ENCODE measurements at places on chromosomes 5 and 9.

- no peak for DNase-seq
Measured at GRCh38 chr5:57859626-57860025, 377.0 kb upstream of the ACTBL2 start.

DNA sequence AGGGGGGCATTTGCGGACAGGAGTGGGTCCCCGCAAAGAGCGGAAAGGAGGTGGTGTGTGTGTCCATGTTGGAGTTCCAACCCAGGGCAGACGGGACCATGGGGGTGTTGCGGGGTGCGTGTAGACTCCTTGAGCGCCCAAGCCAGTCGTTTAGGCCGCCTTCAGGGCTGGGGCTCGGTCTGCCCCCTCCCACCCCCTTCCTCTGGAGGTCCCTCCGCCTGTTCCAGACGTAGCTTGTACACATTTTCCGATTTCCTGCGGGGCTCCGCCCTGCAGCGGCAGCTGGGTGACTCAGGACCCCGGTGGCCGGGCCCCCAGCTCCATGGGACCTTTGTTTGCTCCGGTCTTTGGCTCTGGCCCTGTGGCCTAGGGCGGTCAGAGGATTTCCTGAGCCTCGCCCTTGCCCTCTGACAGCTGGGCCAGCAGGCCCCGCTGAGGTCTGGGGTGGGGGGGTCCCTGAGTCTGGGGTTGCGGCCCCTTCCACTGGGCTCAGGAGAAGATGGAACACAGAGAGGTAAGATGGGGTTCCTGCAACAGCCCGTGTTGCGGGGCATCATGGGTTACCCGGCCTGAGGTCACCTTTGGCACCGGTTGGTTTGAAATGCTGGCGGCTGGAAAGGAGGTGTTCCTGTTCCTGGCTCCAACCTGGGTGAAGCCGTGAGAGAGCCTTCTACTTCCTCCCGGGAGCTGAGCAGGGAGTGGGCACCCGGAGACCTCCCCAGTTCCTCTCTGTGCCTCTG is 1.5 kb downstream of the PKN3 start:
- DNase-seq: no peak

GRCh38 chr5:45038366-45038987 is 229.7 kb downstream of the MRPS30 start:
- no peak for DNase-seq

GRCh38 chr5:136129445-136129844 is 3.2 kb upstream of the SMAD5 start:
- DNase-seq: no peak

GRCh38 chr5:74810915-74811314 is 43.9 kb downstream of the NSA2 start:
- DNase-seq: no peak

GRCh38 chr5:84825606-84826005 is 440.9 kb upstream of the EDIL3 start:
- no peak for DNase-seq

GRCh38 chr5:172902497-172903472 is 56.4 kb upstream of the RPL26L1 start:
- DNase-seq: no peak

DNA sequence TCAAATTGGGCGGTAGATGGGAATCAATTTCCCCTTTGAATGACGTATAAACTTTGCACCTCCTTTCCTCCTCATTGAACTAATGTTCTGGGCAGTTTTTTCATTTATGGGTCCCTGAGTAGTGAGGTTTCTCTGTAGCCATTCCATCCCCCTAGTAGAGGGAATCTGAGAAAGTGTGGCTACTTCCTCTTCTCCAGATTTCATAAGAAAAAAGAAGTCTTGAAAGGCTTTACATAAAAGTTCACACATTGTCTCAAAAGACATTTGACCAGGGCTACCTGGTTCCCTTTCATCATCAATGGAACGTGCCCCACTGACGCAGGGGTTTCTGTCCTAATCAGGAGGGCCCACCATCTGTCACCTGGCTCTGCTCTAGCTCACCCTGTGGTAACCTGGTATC is 57.3 kb downstream of the CTSL start:
- no peak for DNase-seq

GRCh38 chr5:34022121-34022705 is 14.4 kb upstream of the AMACR start:
- DNase-seq: no peak

DNA sequence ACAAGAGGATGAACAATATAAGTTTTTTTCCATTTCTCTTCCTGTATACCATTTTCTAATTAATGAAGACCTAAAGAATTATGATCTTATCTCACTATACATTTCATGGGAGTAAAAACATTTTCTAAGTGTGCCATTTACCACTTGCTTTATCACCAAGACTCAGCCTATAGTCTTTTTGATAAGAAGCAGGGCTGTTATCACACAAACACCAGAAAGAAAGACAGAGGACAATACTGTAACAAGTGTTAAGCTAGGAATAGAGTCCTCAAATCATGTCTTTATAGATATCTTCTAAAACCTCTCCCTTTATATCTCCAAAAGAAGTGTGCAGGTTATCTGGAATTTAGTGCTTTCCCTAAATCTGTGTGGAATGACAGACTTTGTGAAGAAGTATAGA is 119.7 kb downstream of the FAM174A start:
- DNase-seq: no peak

DNA sequence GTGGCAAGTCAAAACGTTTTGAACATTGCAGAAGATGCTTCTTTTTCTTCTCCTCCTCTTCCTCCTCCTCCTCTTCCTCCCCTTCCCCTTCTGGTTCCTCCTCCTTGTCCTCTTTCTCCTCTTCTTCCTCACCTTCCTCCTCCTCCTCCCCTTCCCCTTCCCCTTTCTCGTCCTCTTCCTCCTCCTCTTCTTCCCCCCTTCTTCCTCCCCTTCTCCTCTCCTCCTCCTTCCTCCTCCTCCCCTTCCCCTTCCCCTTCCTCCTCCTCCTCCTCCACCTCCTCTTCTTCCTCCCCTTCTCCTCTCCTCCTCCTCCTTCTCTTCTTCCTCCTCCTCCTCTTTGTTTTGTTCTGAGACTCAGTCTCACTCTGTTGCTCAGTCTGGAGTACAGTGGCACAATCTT is 167.0 kb upstream of the SV2C start:
- DNase-seq: no peak

- no peak for DNase-seq
Measured at GRCh38 chr9:105708405-105708804, 14.1 kb downstream of the TMEM38B start.

GRCh38 chr5:22057012-22057411 is 796.1 kb downstream of the CDH12 start:
- DNase-seq: no peak

GRCh38 chr5:2913281-2913680 is 161.8 kb upstream of the IRX2 start:
- DNase-seq: no peak

DNA sequence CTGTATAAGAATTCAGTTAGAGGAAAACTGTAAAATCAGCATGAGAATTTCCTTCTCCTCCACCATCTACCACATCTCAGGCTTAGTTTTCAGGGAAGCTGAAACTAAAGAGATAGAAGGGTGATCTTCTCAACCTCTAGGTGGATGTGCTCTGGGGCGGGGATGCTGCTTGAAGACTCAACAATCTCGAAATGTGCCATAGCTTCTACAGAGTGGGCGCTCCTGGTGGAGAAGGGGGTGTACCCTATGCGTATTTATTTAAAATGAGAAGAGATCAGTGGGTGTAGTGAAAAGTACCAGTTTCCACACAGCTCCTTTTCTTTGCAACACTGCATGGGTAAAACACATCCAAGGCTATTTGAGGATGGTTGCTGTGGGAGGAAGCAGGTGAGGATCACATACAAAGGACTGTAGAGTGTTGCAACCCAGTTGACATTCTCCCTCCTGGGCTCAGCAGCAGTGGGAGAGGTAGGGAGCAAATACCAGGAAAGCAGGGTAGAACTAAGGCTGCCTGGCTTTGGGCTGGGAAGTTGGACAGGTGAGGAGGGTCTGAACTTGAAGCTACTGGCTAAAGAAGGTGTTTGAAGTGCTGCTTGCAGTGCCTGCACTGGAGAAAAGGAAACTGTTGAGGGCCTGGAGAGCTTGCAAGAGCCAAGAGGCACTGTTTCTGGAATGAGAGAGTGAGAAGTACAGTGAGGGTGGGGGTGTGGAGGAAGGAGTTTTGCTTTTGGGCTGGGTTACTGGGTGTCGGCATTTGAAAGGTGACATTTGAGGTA is 73.1 kb downstream of the MAST4 start:
- DNase-seq: no peak

GRCh38 chr5:131756942-131757341 is 39.9 kb downstream of the FNIP1 start:
- no peak for DNase-seq

- no peak for DNase-seq
Measured at GRCh38 chr9:128081056-128081455, 13.0 kb downstream of the SLC25A25 start.

GRCh38 chr5:13253111-13253510 is 691.4 kb downstream of the DNAH5 start:
- DNase-seq: no peak

- DNase-seq: no peak
Measured at GRCh38 chr9:111740739-111741138, 54.0 kb downstream of the SHOC1 start.

DNA sequence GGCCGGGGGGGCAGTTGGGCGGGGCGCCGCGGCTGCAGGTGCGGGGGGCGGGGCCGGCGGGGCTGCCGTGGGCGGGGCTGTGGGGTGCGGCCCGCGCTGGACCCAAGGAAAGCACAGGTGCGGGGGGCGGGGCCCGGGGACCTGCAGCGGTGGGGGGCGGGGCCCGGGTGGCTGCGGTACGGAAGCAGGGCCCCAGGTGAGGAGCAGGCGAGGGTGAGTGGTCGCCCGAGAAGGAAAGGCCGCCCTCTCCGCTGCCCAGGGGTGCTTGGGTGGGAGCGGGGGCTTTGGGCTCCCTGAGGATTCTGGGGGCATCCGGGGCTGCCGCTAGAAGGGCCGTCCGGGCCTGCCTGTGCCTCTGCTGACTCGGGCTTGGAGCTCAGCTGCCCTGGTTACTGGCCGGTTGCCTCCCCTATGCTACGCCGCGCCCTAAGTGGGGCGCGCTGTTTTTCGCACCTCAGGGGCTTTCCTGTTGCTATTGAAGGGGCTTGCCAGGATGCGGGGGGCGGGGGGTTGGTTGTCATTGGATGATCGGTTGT is 767 bp downstream of the RALGPS1 start:
- DNase-seq: peak; percentile 7

Measured in stimulated activated CD8-positive, alpha-beta memory T cell treated with anti-CD3 and anti-CD28 coated beads, Interleukin-4, amount 100 ng/mL, for 1 hour (primary cell).